Urothelium cell line (cell line): ENCODE measurements at places on chromosomes 7 and 10.
A peak's percentile ranks its signal among the peaks of the same experiment; 100 is the strongest.

DNA sequence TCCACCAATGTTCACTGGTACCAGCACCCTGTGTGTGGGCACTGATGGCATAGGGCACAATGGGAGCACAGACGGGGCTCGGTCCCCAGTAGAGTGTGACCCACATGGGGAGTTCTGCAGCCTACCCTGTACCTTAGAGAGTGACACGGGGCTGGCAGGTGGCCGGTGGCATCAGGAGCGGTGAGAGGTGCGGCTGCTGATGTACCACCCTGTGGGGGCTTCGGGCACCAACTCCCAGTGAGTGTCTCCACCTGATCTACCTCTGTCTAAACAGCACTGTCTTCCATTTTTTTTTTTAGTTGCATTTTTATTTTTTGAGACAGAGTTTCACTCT lies 4.1 kb downstream of the JAKMIP3 start:
- DNase-seq: no peak

DNA sequence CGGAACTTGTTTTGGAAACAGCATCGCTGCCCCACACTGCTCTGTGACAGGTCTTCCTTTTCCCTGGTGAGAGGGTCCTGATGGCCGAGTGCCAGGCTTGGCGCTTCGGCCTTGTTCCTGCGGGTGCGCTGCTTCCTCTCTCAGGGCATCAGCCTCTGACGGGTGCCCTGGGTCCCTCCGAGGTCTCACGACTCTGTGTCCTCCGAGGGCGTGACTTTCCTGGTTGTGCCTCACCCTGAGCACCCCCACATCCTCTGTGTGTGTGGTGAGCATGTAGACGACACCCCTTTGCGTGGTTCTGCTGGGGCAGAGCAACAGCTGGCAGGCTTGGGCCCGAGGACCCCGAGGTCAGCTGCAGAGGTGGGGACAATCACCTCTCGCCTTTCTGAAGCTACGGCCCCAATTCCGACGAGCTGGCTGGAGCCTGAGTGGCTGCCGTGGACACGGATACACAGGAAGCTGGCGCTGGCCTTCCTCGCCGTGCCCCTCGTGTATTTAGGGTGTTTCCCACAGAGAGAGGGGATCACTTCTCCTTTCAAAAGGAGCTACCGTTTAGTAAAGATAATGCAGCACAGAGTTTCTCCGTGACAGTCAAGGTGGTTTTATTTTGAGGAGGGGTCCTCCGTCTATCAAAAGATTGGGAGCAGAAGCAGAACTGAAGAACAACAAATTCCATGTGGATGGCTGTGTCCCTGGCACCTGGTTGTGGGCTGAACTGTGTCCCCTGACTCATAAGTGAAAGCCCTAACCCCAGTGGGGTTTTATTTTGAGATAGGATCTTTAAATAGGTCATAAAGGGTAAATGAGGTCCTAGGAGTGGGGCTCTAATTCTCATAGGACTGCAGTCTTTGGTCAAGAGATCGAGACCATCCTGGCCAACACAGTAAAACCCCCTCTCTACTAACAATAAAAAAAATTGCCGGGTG lies 36.2 kb upstream of the PITRM1 start:
- no peak for DNase-seq

GRCh38 chr7:67484244-67484751 lies 487.7 kb downstream of the TYW1 start:
- peak; percentile 74 for DNase-seq

DNA sequence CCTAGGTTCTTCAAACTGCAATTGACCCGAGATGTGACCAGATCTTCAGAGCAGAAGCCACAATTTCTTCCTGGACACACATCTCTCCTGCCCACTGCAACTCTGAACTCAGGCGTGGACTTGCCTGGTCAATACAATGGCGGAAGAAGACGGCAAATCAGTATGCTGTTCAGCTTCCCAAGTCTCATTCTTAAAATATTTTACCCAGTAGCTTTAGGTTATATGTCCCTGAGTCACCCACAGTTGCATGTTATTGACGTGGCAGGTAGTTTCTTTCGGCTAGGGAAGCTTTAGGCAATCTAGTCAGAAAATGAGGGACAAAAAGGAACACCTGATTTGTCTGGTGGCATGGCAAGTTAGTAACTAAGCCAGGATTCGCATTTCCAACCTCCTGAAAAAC lies 22.5 kb downstream of the CEP41 start:
- DNase-seq: no peak
